ENCODE measurements at places on chromosomes 1 and 21.

- DNase-seq = no peak
These were observed 408.1 kb downstream of the USH2A start for GRCh38 chr1:216015116-216015515.

DNA sequence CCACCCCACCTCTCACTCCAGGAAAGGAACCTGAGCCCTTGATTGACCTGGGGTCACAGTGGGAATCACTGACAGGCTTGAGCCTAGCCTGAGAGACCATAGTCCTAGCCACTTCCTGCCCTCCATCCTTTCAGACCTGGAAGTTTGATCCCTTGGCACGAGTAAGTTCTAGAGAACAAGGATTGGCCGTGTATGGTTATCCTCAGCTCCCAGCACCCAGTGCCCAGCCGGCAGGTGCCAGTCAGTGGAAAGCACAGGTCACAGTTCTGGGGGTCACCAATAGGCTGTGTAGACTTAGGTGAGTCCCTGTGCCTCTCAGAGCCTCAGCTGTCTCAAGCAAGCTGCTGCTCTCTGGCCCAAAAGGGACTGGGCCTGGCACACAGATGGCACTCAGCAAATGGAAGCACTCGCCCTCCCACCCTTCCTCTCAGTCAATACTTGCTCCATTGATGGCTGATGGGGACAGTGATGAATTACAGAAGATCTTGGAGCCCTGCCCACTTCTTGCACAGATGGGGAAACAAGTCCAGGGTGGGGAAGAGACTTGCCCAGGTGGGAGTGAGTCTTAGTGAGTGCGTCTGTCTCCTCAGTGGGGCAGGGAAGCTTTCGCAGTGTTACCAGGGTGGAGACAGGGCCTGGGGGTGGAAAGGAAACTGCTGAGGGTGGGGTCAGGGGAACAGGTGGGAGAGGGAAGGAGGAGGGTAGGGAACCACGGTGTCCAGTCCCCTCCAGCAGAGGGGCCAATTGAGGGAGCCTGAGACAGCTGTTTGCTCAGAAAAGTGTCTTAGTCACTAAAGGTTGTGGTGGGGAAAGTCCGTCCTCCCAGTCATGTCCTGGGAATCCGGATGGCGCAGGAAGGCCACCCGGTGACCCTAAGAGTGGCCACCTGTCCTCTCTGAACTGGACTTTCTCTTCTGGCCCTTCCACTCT is 2.6 kb upstream of the KCNQ4 start:
- no peak for DNase-seq

DNA sequence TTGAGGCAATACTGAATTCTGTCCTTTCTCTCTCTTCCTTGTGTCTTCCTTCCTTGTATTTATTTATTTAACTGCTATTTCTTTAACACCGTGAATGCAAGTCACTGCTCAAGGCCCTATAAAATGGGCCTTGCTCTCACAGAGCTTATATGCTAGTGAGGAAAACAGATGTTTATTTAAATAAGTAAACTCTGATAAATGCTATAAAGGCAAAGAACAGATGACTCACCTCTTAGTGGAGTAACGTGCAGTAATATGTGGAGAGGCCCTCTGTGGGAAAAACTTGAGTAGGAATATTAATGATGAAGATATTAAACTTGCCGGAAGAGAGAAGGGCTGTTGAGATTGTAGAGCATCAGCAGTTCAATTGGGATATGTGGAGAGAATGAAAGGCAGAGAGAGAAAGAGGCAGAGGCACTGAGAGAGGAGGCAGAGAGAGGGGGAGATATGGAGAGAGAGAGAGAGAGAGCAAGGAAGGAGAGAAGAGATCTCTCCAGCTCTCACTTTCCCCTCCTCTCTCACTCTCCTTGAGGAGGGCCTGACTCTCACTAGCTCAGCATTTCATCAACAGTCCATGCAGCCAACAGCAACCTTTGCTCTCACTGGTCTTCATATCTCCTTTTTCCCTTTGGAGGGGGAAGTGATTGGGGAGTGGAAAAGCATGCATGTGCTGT is 322.2 kb downstream of the LMX1A start:
- no peak for DNase-seq

DNA sequence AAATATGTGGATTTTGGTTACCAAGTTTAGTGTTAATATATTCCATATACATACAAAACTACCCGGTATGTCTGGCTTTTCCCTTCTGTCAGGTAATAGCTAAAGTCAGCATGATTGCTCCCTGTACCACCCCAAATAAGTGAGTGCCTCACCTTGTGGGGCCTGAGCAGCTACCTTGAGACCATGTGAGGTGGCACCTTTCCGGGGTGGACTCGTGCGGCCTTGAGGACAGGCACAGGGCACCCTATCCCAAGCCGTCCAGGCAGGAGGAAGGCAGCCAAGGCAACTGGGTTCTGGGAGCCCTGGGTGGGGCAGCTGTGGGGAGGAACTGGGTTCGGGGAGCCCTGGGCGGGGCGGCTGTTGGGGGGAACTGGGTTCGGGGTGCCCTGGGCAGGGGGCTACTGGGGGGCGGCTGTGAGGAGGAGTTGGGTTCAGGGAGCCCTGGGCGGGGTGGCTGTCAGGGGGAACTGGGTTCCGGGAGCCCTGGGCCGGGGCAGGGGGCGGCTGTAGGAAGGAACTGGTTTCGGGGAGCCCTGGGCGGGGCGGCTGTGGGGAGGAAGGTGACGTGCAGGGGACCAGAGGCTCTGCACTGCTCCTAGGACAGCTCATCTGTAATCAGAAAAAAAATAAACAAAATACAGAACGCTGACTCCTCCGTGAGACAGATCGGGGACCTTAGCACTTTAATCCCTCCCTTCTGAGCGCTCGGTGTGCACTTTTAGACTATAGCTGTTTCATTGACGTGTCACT is 63.3 kb downstream of the POFUT2 start:
- no peak for DNase-seq

GRCh38 chr1:43585557-43585956 is 54.9 kb downstream of the PTPRF start:
- no peak for DNase-seq

DNA sequence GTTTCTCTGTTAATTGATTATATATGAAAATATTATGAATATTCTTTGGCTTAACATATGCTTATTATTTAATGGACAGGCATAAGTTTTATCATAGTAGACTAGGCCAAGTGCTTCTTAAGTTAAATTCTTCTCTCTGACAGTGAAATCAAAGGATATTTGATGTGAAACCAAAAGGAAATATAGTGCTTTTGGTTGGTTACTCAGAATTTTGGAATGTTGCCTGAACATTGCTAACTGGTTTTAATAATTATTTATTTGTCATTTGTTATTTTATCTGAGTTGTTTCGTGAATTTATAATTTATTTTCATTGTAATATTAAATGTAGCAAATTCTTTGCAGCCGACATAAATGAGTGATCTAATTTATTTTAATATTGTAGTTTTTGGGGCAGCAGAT is 18.3 kb downstream of the HOOK1 start:
- no peak for DNase-seq

GRCh38 chr1:24673341-24673740 is 30.2 kb downstream of the SRRM1 start:
- DNase-seq = no peak

DNA sequence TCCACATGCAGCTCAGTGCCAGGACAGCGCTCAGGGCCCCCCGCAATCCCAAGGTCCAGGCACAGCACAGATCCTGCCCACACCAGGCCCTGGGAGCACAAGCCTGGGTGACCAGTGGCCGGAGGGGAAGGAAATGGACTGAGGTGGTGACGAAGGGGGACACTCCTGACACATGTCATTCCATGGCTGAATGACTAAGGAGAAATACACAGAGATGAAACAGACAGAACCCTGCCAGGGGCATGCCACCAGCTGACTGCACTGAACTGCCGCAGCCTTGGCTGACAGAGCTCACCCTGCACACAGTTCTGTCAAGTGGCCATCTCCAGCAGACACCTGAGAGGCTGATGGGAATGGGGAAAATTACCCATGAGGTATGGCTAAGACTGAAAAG is 56.1 kb downstream of the HSF2BP start:
- peak; percentile 94 for DNase-seq

- no peak for DNase-seq
These were observed 8.4 kb downstream of the ITGA10 start for GRCh38 chr1:145901312-145902021.

GRCh38 chr1:1117469-1117831 is 1.6 kb upstream of the C1orf159 start:
- DNase-seq = no peak

- no peak for DNase-seq
These were observed 21.9 kb downstream of the DISP3 start for GRCh38 chr1:11500881-11501280.

DNA sequence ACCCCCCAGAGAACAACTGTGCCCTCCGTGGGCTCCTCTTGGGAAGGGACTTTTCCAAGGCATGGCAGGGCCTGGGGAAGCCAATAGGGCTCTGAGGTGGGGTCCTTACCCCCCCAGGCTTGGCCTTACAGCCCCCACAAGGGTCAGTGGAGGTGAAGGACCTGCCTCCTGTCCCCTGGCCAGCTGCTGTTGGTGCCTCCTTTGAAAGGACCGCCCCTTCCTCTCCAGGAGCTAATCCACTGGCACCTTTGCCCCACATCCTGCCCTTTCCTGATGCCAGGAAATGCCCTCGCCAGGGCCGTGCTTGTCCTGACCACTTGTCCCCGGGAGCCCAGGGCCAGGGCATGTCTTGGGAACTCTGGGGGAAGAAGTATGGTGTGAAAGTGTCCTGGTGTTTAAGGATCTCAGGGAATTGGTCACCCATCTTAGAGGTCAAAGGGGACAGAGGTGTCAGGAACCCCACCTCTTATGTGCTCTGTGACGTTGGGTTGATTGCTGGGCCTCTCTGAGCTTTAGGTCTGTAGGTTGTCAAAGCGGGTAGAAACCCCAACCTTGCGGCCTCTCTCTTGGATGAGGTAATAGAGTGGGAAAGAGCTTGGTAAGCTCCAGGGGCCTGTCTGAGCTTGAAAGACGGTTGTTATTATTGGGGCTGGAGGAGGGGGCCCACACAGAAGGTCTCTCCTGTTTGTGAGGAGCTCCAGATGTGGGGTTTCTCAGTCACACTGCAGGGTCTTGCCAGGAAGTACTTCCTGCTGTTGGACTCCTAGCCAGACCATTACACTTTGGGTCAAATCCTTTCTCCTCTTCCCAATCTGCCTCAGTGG is 2.8 kb downstream of the KCNQ4 start:
- DNase-seq = no peak

DNA sequence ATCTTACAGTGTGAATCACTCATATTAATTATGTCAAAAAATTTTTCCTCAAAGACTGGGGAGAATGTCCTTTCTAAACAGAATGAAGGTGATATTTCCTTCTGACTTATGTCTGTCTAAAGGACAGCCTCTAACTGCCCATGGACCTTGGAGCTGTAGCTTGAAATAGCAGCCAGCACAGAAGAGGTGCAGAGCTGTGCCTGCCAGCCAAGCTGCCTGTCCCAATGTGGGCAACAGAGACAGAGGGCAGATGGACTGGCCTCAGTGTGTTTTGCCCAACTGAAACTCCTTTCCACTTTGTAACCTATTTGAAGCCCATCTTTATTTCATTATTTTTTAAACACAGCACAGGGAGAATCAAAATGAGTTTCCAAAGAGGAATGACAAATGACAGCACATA is 97.6 kb upstream of the DYNLT5 start:
- no peak for DNase-seq

DNA sequence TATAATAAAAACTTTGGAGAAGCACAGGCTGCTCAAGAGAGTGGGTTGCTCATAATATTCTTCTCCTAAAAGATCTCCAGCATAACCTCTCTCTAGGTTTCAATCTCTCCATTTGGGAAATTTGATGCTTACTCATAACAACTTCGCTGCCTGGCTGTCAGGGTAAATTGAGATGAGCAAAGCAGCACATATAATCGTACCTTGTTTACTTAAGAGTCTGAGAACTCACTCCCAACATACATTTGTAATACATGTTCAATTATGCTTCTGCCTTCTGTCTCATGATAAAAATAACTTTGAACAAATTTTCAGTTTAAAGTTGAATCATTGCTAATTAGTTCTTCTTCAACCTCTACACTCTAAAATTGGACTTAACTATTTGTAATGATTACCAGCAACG is 68.9 kb downstream of the DUSP10 start:
- DNase-seq = no peak

DNA sequence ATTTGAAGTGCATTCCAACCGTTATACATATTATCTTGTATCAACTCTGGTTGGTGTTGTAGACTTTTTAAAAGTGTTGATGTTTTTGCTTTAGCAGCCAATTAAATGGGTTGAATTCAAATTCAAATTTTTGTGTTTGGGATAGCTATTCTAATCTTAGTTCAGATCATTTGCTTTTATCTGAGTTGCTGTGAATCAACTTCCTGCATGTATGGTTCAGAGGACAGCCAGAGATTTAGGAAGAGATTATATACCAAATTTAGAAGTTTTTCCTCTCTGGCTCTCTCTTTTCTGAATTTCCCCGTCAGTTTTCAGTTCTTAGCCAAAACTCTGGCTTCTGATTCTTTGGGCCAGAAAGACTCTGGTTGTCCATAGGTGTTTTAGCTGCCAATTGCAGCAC is 415.5 kb downstream of the NUF2 start:
- DNase-seq = no peak

GRCh38 chr1:158149577-158150269 is 31.0 kb upstream of the CD1D start:
- peak; percentile 97 for DNase-seq

- DNase-seq = peak; percentile 27
These were observed 97.7 kb upstream of the JUN start for GRCh38 chr1:58881471-58881994.

DNA sequence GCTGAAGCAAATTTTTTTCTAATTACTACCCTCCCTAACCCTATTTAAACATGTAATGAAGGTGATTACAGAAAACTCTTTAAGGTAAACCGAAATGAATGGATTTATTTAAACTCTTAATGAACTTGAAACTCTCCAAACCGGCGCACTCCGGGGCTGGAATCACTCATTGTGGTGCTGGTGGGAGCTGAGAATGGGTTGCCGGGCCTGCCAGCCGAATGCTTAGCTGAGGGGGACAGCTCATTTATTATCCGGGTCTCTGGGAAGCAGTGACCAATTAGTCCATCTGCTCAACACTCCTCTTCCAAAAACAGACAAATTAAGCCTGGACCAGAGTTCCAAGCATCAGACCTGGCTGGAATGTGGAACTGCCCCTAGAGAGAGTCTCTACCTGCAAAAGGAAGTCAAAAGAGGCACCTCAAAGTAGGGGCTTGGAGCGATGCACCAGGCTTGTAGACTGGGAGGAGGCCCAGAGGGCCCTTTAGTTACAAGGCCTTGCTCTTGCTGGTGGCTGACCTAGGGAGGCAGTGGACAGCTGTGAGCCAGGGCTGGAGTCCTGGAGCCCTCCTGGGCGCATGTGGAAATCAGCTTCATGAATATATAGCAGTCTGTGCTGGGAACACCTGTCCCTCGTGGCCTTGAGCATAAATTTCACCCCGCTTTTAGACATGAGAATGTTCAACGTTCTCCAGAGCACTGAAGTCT is 320.7 kb downstream of the AJAP1 start:
- DNase-seq = no peak

All from inflammatory macrophage (primary cell).